MG63 (cell line): ENCODE measurements at places on chromosomes 6 and 20. TPM values are rescaled to one million over a fixed set of nuclear protein-coding genes. Genes with fewer than 3 reads are reported as not detected.

DNA sequence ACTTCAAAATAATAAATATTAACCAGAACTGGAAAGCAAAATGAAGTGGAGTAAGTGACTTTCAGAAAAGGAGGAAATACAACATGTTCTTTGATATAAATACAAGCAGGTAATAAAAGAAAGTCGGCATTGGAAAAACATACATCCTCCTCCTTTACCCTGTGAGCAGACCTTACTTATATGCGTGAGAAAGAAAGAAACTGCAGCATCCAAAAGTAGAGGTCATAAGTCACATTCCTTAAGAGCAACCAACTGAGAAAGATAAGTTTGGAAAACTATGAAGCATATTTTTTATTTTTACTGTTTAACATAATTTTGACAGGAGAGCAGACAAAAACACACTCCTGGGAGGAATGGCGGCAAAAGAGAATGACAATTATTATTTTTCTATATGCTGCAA is 155.5 kb downstream of the HACE1 start:
- DNase-seq = no peak

DNA sequence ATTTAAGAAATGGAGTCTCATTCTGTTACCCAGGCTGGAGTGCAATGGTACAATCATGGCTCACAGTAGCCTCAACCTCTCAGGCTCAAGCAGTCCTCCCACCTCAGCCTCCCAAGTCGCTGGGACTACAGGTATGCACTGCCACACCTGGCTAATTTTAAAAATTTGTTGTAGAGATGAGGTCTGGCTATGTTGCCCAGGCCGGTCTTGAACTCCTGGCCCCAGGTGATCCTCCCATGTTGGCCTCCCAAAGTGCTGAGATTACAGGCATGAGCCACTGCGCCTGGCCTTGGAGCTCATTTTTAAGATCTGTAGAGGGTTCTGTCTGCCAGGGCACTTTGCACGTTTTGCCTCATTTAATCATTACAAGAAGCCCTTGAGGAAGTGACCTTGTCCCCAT is 17.5 kb downstream of the ZC3H12D start:
- no peak for DNase-seq

- peak; percentile 70 for DNase-seq
These were observed at the start of gene ZNF343 for GRCh38 chr20:2508631-2509467. Gene ZNF343 (minus strand): TSS chr20:2508915. CDS start chr20:2493895, 15,020 bp downstream.

DNA sequence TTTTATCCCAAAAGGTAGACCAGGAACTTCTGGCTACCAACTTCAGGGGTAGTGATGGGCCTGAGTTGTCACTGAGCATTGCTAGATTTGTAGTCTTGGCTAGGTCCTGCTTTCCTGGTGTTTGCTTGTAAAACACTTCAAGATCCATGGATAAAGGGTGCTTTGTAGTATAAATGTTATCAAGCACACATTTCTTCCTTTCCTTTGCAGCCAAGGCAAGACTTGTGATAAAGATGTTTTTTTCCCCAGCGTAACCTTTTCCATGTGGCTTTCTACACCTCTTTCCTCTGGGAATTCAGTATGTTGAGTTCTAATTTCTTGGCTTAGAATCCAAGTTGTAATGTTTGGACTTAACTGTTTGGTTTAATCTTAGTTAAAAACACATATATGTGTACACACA is 122.8 kb upstream of the CLDN20 start:
- DNase-seq = no peak

DNA sequence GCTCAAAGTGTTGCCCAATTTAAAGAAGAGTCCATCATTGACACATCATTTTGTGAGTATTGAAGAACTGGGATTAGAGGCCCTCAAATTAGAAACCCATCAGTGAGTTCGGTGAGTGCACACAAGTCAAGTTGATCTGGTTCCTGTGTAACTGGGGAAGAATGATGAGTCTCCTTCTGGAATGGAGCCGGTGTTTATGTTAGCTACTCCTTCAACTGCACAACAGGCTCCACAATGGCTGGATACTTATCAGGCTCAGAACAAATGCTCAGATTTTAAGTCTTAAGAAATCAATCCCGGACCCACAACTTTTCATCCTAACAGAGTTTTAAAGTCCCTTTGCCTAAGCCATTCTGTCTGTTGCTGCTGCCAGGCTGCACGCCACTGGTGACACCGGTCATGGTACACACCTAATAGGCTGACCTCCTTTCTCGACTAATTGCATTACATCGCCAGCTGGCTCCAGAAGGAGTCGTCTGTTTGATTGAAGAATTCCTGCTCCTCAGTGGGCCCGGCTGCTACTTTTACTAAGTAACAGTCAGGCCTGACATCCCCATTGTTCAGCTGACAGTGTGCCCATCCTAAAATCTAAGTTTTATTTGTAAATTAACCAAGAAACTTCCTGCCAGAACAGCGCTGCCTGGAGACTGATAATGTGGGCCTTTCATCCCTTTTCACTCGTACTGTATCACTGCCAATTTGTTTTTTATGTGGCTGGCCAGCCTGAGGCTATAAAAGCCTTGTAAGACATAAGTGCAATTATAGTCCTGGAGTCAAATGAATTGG is 130.4 kb downstream of the INSM1 start:
- peak; percentile 51 for DNase-seq

- DNase-seq = no peak
These were observed 92.1 kb upstream of the ANKEF1 start for GRCh38 chr20:9942736-9943135.

DNA sequence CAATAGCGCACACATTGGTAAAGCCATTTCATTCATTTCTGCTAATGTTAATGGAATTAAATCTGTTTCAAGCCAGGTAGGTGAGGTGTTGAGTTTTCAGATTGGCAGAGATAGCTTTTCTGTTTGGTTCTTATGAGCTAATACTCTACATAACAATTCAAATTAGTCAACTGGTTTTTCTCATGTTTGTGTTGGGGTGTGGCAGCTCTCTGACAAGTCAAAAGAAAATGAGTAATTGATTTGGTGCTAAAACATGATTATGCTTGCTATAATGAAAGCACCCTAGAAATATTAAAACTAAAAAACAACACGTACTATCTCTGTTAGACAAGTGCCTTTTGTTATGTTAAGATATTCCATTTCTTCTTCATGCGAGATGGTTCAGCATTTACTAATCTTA is 13.6 kb downstream of the PPP1R14C start:
- no peak for DNase-seq

DNA sequence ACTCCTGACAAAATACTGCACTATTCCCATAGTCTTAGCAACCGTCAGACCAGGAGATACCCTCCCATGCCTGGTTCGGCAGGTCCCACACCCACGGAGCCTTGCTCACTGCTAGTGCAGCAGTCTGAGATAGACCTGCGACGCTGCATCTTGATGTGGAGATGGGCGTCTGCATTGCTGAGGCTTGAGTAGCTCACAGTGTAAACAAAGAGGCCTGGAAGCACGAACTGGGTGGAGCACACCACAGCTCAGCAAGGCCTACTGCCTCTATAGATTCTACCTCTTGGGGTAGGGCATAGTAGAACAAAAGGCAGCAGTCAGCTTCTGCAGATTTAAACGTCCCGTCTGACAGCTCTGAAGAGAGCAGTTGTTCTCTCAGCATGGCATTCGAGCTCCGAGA is 25.4 kb downstream of the TMEM244 start:
- no peak for DNase-seq

DNA sequence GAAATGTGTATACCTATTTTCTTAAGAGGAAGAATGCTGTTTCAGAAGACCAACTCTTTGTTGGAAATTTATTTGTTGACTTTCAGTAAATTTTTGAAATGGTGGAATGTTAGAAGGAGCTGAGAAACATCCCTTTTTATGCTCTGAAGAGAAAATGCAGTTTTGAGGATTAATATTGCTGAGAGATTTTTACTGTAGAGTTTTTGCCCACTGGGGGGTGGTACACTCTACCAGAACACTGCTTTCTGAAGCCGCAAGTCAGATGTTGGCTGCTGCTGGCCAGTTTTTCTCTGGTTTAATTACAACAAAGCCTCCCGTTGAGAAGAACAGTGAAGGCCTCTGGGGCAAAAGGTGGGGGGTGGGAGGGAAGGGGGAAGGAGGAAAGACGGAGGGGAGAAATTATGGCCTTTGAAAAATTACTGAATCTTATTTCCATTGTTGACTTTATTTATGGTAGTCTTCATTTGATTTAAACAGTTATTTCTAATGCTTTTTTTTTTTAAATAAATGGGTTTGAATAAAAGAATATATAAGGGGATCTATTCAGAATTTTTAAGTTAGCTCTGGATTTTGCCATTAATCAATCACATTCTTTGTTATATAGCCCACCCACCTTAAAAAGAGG is 3.0 kb downstream of the FLRT3 start:
- DNase-seq = peak; percentile 74

DNA sequence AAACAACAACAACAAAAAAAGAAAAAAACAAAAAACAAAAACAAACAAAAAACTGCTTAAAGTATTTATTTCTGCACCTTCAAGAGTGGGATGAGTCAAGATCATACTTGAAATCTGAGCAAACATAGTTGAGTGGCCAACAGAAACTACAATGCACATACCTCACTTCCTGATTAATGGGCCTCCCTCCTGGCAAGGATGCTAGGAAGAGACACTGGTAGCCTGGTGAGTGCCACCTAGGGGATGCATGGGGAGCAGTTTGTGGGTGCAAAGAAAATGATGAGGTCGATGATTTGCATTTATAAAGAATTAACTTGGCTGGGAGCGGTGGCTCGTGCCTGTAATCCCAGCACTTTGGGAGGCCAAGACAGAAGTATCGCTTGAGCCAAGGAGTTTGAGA is 808.1 kb downstream of the MAFB start:
- peak; percentile 60 for DNase-seq

- no peak for DNase-seq
These were observed 246.0 kb upstream of the RUNX2 start for GRCh38 chr6:45082091-45082490.

The OOEP gene
- not detected in 2 replicates for total RNA-seq

The RCAN2 gene
- total RNA-seq = 5.5 and 7.6 TPM in 2 replicates

The SLC17A3 gene
- 0.86 TPM in 1 of 2 replicates, not detected in the other for total RNA-seq

The ZSCAN31 gene
- 26.2 and 34.9 TPM in 2 replicates for total RNA-seq

The KHDRBS2 gene
- not detected in 2 replicates for total RNA-seq

The TCF15 gene
- 0.42 TPM in 1 of 2 replicates, not detected in the other for total RNA-seq

The SIRPD gene
- total RNA-seq = not detected in 2 replicates

The SUMO4 gene
- 8.4 TPM in 1 of 2 replicates, not detected in the other for total RNA-seq

The ZC3H12D gene
- total RNA-seq = 0.03 TPM in 1 of 2 replicates, not detected in the other

The BPIFB1 gene
- total RNA-seq = not detected in 2 replicates

The KCNK5 gene
- total RNA-seq = 2.4 and 2.8 TPM in 2 replicates

The GJA10 gene
- total RNA-seq = not detected in 2 replicates

The RAB44 gene
- not detected in 2 replicates for total RNA-seq
